ENCODE measurements at places on chromosomes 5 and 9.

GRCh38 chr9:89839952-89840351 is 235.1 kb downstream of the GADD45G start:
- DNase-seq: no peak

DNA sequence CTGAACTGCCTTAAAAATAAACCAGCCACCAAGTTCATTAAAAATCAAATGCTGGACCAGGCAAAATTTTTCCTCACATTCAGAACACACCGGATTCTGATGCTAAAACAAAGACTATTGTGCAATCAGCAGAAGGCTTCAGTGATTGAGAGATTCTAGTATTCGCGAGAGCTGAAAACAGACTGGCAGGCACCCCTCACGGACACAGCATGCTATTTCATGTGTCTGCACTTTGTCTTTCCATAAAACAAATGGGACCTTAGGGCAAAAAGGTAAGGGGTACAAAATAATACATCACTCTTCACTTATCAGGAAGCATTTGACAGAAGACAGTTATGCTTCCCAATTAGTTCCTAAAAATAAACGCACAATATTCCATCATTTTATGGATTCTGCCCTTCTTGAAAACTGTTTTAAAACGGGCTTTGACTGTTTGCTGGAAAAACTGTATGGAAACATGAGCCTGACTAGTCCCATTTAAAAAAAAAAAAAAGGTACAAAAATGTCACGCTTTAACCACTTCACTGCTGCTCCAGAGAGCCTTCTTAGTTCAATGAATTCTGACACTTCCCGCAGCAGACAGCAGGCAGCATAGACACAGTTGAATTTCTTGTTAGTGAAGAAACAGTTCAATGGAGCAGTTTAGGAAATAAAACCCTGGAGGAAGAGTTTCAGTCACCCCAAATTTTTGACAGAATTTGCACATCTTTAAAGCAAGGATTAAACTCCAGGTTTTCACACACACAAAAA is 99.2 kb downstream of the MED27 start:
- DNase-seq: no peak

- no peak for DNase-seq
Observed at GRCh38 chr5:89281766-89282553, 399.0 kb upstream of the MEF2C start.

- DNase-seq: no peak
Observed at GRCh38 chr5:53321721-53322120, 158.7 kb upstream of the FST start.

DNA sequence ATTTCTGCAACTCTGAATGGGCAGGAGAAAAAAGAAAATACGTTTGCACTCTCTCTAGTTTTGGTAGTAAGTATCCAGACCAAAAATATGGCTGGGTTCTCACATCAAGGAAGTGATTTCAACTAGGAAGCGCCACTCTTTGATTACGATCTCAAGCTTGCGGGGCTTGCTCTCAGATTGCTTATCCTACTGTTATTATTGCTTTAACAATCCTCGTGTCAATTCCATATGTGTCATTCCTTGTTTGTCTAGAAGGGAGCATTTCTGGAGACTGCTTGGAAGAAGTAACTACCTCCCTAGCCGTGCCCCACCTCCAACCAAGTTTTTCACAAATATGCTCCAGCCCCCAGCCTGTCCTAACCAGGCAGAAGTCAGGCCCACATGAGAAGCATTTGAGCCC is 3.5 kb downstream of the PRUNE2 start:
- DNase-seq: no peak

GRCh38 chr5:9361835-9362234 is 184.0 kb downstream of the SEMA5A start:
- no peak for DNase-seq

- no peak for DNase-seq
Observed at GRCh38 chr9:116318468-116319374, 165.1 kb downstream of the PAPPA start.

DNA sequence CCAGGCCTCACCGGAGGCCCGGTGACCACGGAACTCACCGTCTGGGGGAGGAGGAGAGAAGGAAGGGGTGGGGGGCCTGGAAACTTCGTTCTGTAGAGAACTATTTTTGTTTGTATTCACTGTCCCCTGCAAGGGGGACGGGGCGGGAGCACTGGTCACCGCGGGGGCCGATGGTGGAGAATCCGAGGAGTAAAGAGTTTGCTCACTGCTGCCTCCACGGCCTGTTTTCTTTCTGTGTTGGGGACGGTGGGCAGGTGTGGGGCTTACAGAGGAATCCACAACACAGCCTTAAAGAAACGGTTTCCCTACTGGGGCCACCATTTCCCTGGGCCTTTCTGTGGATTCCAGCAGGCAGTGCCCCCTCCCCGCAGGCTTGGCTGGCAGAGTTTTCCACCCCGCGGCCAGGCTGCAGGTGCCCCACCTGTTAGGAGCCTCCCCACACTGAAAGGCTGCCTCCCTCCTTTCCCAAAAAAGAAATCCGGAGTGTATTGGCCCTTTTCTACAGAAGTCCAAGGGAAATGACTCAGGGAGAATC is 80.8 kb downstream of the NTNG2 start:
- DNase-seq: no peak

- DNase-seq: no peak
Observed at GRCh38 chr9:84778570-84778969, 109.0 kb downstream of the NTRK2 start.

DNA sequence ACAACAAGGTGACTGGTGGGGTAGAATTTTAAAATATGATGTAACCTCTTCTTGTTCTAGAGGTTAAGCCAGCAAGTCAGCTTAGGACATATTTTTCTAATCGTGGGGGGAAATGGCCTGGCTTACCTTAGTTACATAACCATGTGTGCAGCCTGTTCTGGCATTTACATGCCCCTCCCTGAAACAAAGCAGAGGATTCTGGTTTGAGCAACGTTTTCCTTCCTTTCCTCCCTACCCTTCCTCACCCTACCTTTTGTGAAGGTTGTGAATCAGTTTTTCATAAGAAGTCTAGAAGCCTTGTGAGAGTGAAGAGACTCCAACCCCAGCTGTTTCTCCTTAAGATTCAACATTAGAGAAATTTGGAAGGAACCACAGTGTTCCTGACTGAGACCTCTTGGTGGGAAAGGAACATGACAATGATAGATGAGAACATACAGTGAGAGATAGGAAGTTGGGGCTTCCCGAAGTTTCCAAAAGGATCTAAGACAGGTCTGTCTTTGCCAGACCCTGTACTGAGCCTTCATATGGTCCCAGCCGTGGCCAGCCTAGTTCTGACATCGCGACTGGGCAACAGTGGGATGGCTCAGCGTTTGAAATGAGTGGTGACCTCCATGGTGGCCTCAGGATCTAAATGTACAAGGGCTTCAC is 365.2 kb downstream of the SPATA31D1 start:
- DNase-seq: no peak

GRCh38 chr5:170121321-170121720 is 15.6 kb downstream of the FOXI1 start:
- DNase-seq: no peak

DNA sequence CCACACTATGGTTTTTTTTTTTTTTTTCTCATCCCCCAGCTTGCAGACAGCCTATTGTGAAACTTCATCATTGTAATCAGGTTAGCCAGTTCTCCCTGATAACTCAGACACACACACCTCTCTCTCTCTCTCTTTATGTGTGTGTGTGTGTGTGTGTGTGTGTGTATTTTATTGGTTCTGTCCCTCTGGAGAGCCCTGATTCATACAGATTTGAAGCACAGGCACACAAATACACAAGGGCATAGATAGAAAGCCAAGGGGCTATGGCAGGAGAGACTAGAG is 20.6 kb upstream of the VCAN start:
- DNase-seq: no peak

DNA sequence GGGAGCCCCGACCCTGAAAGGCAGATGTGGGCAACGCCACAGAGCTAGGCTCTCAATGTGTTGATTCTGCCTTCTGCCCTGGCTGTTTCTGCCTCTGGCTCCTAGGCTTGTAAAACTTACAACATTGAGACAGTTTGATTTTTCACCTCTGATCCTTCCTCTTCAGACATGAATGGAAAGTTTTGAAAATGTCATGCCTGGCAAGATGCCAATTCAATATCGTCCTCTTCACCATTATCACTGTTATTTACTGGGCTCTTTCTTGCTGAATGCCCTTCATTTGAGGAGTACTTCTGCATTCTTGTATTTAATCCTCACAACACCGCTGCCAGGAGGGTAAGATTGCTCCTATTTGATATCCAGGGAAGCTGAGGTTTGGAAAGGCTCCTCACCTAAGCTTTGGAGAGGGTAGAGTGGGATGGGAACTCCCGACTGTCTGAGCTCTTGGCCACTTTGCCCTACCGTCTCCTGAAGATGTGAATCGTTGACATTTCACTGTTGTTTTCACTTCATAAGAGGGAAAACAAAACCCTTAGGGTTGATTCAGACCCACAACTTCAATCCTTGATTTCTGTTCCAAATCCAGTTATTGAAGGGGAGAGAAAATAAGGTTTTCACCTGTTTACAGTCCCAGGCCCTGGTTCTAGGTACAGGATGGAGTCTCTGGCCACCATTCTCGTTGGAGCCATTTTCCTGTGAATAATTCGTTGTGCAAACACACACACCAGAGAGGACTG is 12.7 kb upstream of the FGF1 start:
- no peak for DNase-seq

DNA sequence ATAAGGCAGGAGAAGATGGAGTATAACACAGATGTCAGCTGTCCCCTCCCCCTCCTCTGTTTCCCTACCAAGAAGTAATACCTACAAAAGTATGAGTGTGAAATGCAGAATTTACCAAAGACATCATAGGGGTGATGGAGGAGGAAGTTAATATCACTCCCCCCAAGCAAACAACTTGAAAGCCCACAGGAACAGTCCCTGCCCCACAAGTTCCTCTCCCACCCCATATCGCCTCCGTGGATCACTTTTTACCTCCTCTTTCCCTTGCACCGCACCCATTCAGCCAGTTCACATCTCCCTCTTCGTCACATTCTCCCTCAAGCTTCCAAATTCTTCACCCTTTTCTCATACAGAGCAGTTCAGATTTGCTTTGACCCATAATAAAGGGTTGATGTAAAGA is 7.0 kb upstream of the SIL1 start:
- DNase-seq: no peak

DNA sequence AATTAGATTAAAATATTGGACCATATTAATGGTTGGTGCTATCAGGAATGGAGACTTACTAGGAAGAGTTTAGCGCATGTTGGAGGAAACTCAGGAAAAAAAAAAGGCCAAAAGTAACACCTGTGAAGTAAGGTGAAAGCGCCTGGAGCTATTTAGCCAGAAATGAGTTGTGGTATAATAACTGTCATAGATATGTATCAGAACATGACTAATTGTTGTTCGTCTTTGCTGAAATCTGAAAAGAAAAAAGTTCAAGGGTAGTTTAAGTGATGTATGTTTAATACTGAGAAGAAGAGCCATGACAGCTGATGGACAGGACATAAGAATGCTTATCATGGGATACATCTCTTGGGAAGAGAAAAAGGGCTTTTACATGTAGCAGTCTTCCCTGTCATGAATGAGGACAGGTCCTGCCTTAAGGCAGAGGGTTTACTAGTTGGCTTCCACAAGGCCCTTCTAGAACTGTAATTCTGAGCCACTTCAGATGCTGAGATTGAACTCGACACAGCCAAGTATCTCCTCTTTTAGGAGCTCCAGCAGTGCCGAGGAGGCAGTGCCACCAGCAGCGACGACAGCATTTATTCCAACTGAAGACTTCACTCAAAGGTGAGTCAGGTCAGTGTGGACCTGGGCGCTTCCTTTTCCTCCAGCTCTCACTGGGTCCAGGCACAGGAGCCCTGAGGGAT is 940 bp upstream of the CAMK4 start:
- no peak for DNase-seq

- DNase-seq: no peak
Observed at GRCh38 chr5:34042321-34042720, 692 bp downstream of the C1QTNF3 start.

GRCh38 chr9:84136119-84136868 is 155.7 kb downstream of the RMI1 start:
- DNase-seq: no peak

- no peak for DNase-seq
Observed at GRCh38 chr5:72245951-72246532, 74.0 kb downstream of the MRPS27 start.

- DNase-seq: no peak
Observed at GRCh38 chr9:133762488-133763271, 24.5 kb upstream of the SARDH start.

DNA sequence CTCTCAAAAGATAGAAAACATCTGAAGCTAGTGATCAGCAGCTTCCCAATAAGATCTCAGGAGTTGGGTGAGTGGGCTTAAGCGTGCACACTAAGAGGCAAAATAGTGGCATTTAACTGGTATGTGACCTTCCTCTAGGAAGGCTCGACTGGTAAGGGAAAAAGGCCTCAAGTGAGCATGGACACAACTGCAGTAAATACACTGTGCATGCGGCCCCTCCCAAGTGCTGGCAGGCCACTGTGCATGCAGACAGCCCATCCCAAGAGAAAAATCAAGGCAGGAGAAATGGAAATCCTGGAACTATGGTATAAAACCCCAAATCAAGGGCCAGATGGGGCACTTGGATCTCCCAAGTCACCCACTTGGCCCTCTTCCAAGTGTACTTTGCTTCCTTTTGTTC is 112.7 kb downstream of the SMC2 start:
- DNase-seq: no peak

DNA sequence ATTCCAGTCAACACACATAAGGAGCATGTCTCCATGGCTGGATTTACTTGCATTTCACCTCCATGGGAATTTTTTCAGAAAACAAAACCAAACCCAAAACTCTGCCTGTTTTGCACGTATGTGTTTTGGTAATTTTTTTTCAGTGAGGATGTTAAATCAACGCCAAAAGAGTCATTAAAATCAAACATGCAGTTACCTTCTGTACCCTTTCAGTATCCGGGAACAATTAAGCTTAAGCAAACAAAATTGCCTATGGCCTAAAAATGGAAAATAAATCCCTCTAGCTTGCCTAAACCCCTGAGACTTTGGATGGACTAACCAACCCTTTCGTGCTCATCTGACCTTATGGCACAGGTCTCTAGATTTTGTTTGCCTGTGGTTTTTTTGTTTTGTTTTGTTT is 209.2 kb upstream of the KLF4 start:
- no peak for DNase-seq

- DNase-seq: no peak
Observed at GRCh38 chr9:79395228-79395627, 176.5 kb upstream of the TLE4 start.

DNA sequence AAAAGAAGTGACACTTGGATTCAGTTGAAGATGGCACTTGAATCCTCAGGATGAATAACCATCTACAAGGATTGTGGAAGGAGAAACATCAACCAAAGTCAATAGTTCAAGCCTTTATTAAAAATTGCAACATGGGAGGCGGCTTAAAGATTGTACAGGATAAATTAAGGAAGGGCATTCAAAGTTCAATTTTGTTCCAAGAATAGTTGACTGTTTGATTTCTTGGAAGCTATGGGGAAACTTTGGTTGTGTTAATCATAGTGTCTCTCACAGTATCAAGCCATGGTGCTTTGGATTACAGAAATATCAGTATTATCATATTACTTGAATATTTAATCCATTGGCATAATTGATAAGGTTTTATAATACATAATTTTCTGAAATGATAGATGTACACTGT is 1844.3 kb downstream of the MAT2B start:
- DNase-seq: no peak

- DNase-seq: peak; percentile 6
Observed at GRCh38 chr5:151696470-151697061, 9.9 kb upstream of the SPARC start.

GRCh38 chr9:134293031-134293521 is 33.2 kb upstream of the RXRA start:
- DNase-seq: no peak

Measured in esophagus squamous epithelium (tissue), 5 donors.